ENCODE measurements at places on chromosomes 16 and 17.

GRCh38 chr16:86956437-86956836, 360.8 kb downstream of the C16orf95 start:
- DNase-seq = no peak

DNA sequence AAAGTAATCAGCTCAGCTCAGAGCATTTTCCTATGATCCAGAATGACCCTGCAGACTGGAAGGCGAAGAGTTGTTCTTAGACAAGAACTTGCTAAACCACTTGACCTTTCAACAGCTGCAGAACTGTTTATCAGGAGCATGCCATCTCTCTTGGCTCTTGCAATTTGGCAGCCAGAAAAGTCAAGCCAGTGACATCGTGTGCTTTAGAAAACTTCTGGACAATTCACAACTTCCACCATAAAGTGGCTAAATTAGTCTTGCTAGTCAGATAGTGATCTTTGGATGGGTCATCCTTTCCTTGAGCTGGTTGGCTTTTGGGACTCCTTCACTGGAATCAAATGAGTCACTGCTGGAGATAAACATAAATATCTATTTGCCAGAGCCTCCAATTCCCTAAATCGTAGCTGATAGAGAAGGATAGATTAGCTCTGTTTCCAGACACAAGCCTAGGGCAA, 146.5 kb downstream of the MAP2K6 start:
- DNase-seq = no peak

- no peak for DNase-seq
Observed at GRCh38 chr17:6269478-6269877, 165.4 kb downstream of the AIPL1 start.

GRCh38 chr17:64327201-64327930, 63.3 kb downstream of the PECAM1 start:
- DNase-seq = no peak

DNA sequence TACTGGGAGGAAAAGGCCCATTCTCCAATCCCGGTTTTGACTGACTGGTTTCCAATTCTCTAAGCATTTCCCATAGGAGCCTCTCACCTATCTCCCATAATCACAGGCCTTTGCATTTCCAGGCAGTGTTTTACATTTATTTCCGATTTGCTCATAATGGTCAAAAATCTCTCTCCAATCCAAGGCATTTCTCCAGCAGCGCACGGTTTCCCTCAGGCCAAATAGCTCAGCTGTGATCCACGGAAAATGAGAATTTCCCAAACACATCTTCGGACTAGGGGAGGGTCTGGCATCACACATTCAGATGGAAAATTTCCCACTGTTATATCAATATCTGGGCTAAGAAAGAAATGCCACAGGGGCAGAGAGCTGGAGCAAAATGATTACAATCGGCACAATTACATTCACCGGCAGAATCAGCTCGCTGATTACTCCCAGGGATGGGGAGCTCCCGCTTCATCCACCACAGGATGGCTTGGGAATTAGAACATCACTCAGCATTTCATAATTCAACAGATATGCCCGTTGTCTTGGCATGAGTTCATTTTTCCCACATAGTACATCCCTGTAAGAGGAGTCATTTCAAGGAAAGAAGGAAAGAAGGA, 6.7 kb downstream of the PIPOX start:
- DNase-seq = no peak

- no peak for DNase-seq
Observed at GRCh38 chr17:31311526-31311925, 2.3 kb downstream of the EVI2B start.
